CD4-positive, alpha-beta T cell treated with Interleukin-10 for 1 hour (primary cell): ENCODE measurements at places on chromosomes 7 and 10.

DNA sequence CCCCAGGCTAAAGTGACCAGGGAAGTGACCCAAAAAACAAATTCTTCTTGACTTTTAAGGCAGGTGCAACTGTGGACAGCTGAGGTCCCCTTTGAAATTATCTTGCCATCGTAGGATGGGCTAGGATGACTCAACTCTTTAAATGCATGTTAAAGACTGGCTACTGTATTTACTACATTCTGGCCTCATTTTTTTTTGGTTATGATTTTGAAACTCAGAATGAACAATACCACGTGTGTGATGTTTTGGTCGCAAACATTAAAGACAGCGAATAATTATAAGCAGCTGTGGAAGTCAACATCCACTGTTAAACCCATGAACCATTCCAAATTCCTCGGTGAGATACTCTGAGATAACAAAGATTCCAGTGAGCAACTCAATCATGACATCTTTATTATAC is 1.2 kb upstream of the SLC13A4 start:
- DNase-seq: no peak

DNA sequence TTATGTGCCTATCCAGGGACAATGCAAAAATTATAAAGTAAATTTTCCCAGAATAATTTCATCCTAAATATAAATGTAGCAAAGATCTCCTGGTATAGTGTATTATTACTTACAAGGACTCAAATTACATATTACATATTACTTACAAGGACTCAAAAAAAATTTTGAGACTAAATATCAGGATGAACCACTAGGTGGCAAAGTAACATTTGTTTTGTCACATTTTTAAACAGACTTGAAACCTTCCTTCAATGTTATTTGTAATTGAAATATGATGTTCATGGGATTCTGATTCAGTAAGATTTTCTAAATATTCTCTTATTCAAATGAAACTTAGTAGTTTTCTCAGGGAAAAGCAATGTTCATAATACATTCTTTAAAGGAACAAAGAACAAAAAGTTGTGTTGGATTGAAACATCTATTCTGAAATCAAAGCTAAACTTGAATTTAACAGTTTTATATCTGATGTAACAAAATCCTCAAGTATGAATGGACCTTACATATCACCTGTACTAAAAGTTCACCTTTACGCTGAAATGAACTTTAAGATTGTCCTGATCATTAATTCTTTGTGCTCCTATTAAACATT is 74.3 kb upstream of the GNAI1 start:
- DNase-seq: no peak

DNA sequence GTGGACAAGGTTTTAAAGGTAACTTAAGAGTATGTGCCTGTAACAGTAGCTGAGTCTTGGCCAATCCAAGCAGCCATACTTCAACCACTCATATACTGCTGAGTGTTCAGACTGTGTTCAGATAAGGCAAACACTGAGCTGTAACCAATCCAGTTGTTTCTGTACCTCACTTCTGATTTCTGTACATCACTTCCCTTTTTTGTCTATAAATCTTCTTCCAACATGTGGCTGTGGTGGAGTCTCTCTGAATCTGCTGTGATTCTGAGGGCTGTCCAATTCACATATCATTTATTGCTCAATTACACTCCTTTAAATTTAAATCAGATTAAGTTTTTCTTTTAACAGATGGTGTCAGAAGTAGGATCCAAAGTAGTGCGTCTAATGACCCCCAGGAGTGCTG is 149.5 kb upstream of the PHF14 start:
- DNase-seq: no peak

- no peak for DNase-seq
Observed at GRCh38 chr10:8282340-8282739, 227.9 kb downstream of the GATA3 start.

GRCh38 chr10:71078454-71079145 is 133.8 kb upstream of the UNC5B start:
- no peak for DNase-seq
